Regular cardiac myocyte (primary cell): ENCODE measurements at places on chromosomes 5 and 9. TPM values are rescaled to one million over a fixed set of nuclear protein-coding genes. Genes with fewer than 3 reads are reported as not detected.

Gene GRXCR2
- not detected in 2 replicates for total RNA-seq

Gene SPATA31D4
- total RNA-seq = not detected in 2 replicates

Gene INVS
- 30.1 and 31.0 TPM in 2 replicates for total RNA-seq

Gene RASGEF1C
- not detected in 2 replicates for total RNA-seq

Gene PCDHA7
- 0.58 and 2.5 TPM in 2 replicates for total RNA-seq

Gene CIZ1
- 12.7 and 17.6 TPM in 2 replicates for total RNA-seq

Gene CANX
- total RNA-seq = 957 and 1,184 TPM in 2 replicates
